ENCODE measurements at places on chromosomes 16 and 17.

DNA sequence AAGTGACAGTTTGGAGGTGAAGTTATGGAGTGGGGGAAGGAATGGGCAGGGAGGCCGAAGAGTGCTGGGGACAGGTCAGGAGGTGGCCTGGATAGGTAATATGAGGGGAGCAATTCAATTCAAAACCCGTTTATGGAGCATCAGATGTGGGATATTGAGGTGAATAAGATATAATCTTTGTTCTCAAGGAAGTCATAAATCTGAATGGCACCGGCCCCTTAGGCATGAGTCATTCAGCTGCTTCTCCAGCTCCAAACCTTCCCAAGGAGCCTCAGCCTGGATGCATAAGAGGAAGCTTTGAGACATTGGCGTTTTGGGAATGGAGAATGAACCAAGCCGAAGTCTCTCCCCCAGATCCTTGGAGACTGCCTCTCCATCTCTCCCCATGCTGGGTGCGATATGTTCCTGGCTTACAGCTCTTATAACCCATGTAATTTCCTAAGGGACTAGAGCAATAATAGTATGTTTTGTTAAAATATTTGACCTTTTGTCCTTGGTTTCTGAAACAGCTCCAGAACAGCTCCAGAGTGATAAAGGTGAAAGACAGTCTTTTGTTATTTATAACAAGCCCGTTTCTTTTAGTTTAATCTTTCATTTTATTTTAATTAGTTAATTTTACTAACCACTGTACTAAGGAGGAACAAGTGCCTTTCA lies 1.7 kb downstream of the TUBG2 start:
- DNase-seq: no peak

GRCh38 chr17:29731589-29731929 lies 108.8 kb upstream of the CORO6 start:
- no peak for DNase-seq

GRCh38 chr17:57570724-57571344 lies 174.3 kb downstream of the CCDC182 start:
- DNase-seq: no peak

GRCh38 chr17:81666092-81666341 lies 388 bp downstream of the OXLD1 start:
- no peak for DNase-seq

GRCh38 chr17:32111141-32111771 lies 31.0 kb upstream of the RHOT1 start:
- DNase-seq: peak; percentile 22
